ENCODE measurements at places on chromosomes 1 and 21.

DNA sequence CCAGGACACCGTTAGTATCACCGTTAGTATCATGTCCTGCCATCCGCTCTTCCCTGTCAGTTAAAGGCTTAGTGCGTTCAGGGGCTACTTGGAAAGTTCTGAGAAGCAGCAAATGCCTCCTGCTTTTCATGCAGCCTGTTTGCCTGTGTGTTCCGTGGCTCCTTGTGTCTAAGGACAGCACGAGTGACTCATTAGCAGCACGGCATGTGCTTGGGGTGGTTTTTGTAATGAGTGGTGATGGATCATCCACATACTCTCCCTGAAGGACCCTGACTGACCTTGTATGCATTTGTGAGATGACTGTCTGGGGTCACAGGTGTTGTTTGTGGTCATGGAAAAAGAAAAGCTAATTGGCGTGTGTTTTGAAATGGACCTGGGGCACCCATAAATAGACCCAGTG, 221.9 kb downstream of the PBX1 start:
- peak; percentile 78 for DNase-seq

DNA sequence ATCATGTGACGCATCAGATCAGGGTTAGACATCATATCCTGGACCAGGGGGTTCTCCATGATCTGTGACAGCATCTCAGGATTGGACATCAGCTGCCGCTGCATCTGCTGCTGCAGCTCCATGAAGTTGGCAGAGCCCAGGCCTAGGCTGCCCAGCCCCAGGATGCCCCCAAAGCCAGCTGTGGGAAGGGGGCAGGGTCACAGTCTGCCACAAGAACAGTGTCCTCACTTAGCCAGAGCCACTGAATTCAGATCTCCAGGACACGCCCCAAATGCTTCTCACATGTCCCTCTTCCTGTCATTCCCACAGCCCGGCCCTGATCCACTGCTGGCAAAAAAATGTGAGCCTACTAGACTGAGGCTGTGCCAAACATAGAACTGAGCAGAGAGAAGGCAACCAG, 3.2 kb downstream of the UBQLN4 start:
- no peak for DNase-seq

DNA sequence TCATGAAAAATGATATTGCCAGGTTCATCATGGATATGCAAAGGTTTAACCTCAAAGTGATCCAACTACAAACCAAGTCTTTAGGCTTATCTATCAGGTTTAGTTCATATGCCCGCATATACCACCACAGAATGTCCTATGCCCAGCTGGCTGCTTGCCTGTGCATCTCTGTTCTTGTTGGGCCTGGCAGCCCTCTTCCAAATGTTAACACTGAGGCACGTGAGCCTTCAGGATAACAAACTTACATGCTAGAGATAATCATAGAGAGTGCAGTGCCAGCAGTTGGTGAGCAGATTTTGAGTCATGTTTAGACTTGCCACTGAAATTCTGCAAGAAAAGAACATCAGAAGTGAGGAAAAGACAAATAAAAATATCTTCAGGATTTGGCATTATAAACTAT, 607.9 kb upstream of the TMPRSS15 start:
- no peak for DNase-seq

GRCh38 chr21:44462086-44462833, 7.0 kb downstream of the LRRC3 start:
- no peak for DNase-seq

DNA sequence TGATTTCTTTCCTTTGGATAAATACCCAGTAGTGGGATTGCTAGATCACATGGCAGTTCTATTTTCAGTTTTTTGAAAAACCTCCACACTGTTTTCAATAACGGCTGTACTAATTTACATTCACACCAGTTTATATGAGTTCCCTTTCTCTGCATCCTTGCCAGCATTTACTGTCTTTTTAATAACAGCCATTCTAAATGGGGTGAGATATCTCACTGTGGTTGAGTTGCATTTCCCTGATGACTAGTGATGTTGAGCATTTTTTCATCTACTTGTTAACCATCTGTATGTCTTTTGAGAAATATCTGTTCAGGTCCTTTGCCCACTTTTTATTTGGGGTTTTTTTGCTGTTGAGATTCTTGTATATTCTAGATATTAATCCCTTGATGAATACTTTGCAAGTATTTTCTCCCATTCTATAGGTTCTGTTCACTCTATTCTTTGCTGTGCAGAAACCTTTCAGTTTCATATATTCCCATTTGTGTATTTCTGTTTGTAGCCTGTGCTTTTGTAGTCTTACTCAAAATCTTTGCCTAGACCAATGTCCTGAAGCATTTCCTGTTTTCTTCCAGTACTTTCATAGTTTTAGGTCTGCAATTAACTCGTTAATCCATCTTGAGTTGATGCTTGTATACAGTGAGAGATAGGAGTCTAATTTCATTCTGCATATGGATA, 7.3 kb downstream of the HENMT1 start:
- DNase-seq, result no peak

DNA sequence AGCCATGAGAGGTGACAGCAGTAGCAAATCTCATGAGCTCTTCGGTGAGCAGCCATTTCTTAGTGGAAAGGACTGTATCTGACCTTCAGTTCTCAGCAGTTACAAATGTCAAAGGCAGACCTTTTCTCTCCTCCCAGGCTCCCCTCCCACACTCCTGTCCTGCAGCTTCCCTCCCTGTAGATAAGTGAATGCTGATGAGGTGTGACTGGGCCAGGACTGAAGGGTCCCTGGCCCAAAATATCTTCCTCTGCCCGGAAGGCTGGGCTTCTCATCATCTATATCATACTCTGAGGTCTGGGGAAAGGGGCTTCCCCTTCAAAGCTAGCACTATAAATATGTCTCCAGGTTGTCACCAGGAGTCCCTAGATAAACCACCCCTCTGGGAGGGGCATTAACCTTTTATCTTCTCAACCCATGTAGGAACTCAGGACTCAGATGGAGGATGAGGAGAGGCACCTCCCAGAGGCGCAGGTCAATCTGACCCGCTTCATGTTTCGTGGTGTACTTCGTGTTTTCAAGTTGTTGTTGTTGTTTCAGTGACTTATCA, 3.6 kb upstream of the ADAMTSL4 start:
- DNase-seq, result no peak

DNA sequence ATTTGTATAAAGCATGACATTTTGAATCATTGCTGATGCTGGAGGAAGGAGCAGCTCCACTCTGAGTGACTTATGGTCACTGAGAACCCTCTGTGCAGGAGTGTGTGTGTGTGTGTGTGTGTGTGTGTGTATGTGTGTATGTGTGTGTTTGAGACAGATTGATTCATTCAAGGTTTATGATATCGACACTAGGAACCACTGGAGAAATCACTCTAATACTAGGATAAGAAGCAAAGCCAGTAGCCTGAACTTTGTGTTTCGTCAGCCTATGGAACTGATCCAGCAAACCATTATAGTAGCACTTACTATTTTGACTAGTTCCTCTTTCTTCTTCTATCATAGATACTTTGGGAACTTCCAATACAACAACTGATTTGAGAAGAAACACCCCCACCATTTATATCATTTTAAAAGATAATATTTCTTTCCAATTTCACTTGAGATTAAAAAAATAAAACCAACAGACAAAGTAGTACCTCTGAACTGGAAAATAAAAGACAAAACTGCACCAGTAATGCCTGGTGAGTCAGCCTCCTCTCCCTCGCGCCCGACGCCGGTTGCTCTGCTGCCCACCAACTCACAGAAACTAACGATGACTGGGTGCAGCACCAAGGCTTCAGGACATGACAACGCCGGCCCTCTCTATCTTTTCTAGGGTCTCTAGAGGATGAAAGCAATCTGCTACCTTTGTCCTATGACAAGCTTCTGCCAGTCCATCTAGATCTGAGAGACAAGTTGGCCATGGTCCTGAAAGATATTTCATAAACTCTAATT, 20.9 kb downstream of the SLAMF1 start:
- DNase-seq, result no peak

- DNase-seq, result no peak
These were observed 42.8 kb downstream of the HS2ST1 start for GRCh38 chr1:86957221-86957620.

GRCh38 chr1:116855191-116855619, 54.5 kb upstream of the PTGFRN start:
- peak; percentile 56 for DNase-seq

DNA sequence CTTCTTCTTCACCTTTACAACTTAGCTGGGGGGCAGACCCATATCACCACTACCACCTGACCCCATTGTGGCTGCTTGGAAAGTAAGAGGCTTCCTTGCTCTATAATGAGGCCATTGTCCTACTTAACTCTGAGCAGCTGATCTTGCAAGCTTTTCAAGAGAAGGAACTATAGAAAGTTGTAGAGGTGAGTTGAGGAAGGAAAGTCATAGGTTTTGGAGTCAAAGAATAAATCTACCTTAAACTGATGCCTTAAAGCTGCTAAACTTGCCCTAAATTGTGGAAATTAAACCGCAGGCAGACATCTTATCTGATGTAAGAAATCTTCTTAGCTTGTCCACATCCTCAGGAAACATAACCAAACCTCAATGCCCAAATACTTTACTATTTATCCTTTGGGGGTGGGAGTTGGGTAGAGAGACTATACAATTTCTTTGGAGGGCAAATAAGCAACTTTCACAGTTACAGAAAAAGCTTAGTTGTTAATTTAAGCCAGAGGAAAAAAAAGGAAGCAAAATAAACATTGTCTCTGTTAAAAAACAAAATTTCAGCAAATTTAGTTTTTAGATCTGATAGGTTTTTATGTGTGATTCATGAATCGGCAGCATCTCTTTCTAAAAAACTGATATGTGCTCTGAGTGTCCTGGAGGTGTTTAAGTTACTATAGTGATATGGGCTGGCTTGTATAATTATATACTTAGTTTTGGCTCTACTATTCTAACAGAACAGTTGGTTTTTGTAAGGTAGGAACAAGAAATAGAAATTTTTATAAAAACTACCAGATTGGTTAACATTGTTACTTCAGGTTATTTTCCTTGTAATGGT, 4.7 kb downstream of the IL23R start:
- no peak for DNase-seq

DNA sequence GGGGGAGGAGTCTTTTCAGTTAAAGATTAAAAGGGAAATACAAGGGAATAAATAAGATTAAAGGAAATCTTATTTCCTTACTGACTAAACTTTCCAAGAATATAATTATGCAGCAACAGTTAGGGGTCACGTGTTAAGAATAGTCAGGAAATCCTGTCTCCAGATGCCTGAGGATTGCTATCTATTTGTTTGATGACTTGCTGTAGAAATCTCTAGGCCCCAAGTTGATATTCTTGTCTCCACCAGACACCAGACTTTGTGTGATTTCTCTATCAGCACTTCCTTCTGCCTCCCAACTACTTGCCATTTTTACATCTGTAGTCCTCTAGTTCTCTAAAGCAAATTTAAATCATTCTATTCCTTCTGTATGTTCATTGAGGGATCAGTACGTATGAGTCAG, 77.5 kb downstream of the RPAP2 start:
- DNase-seq, result no peak

GRCh38 chr1:234386122-234386521, 12.9 kb downstream of the COA6 start:
- no peak for DNase-seq

GRCh38 chr1:200885623-200886402, 8.9 kb upstream of the INAVA start:
- DNase-seq, result no peak

DNA sequence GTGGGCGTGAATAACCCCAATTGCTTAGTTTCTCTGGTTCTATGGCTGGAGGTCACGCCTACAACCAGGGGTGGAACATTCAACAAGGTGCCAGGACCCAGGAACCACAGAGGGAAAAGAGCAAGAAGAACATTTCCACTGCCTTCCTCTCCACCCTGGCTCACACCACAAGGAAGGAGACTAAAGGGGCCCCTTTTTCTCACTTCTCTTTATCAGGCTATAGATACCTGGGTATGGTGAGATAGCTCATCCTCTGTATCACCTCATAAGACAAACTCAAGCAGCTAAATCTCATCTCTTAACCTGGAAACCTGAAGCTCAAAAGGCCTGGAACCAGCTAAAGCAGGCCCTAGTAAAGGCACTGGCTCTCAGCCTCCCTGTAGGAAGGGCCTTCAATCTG, 438.8 kb upstream of the OLFM3 start:
- no peak for DNase-seq

DNA sequence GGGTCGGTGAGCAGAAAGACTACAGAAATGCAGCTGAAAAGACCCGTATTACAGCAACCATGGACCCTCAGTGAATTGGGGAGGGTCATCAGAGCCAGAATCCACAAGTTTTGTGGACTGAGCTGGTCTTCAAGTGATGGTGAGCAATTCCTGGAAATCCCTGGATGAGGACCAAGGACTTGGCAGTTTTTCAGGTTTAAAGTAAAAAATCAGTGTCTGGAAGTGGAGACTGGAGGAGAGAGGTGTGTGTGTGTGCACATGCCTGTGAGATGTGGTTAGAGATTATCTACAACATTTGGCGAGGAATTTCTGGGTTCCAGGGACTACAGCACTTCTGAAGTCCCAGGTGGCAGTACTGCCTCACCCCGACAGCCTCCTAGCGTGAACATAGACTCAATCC, 56.4 kb downstream of the KIRREL1 start:
- peak; percentile 49 for DNase-seq

- no peak for DNase-seq
These were observed 149.2 kb downstream of the PPIAL4G start for GRCh38 chr1:148333875-148334338.

GRCh38 chr1:85153149-85153891, 47.5 kb downstream of the SYDE2 start:
- DNase-seq, result no peak

DNA sequence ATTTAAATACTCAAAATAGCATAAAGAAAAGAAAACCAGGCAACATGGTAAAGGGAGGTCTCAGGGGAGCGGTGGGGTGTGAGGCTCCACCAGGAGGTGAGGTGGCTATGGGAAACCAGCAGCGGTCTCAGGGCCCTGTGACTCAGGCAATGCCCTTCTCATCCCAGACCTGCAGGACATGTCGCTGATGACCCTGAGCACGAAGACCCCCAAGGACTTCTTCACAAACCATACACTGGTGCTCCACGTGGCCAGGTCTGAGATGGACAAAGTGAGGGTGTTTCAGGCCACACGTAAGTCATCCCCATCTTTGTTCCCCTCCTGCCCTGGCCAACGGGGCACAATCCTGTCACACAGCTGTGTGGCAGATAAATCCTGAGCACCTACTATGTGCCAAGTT, 31.5 kb downstream of the PADI4 start:
- DNase-seq, result no peak

- no peak for DNase-seq
These were observed 11.6 kb downstream of the SERINC2 start for GRCh38 chr1:31424568-31424967.

Measured in astrocyte of the spinal cord (primary cell).